ENCODE measurements at places on chromosomes 3 and 15.

DNA sequence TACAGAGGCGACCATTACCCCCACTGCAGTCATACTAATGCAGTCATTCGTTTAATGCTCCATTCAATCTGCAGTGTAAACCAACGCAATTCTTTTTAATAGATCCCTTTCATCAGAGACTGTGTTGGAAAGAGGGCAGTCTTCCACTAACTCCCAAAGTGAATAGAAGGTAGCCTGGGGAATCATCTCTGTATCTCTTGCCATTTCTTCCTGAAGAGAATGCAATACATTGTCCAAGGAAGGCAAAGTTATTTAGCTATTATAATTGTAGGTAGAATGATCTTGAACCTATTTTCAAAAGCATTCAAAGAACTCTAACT, 1.3 kb upstream of the SLITRK3 start:
- DNase-seq = no peak

DNA sequence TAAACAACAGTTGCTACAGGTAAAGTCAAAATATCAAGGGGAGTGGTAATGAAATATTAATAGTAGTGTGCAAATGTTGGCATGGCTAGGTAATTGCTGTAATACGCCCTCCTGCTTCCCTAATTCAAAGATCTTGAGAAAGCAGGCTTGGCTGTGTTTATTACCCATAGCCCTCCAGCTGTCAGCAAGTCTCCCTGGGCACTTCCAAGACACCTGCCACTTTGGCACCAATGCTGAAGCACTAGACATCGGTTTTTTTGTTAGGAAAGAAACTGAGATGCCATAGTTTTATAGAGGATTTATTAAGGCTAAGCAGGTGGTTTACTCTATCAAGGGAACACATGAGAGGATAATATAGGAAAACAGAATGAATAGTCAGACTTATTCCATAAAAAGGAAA, 64.4 kb downstream of the P2RY1 start:
- DNase-seq = no peak

DNA sequence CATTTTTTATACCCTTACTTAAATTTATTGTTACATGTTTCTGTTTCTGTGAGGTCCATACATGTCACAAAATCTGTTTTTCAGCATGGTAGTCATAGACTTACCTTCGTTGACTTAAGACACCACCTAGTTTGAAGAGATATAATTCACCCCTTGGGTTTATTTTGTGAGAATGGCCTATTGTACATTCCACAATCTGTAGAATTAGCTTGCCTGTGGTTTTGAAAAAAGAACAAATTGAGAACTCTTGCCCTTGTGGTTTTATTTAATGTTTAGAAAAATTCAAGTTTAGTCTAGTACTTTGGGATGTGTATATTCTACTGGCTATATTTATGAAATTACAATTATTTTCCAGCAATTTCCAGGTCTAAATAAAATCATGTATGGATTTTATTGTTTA, 31.6 kb downstream of the FILIP1L start:
- no peak for DNase-seq

DNA sequence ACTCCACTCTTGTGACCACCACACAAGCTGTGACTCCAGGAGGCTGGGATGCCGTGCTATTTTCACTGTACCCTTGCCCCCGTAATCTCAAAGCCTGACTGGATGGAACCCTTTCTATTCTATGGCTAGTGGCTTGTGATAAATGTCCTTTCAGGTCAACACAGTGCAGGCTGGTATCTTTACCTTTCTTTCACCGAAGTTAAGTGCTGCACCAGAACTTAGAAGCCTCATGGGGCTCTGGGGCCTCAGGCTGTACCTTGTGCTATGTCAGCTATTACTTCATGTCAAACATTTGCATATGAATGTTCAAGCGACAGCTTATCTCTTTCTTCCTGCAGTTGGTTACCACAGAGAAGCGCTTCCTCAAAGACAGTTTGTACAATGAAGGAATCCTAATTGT, 66.8 kb downstream of the RPL39L start:
- DNase-seq = no peak

DNA sequence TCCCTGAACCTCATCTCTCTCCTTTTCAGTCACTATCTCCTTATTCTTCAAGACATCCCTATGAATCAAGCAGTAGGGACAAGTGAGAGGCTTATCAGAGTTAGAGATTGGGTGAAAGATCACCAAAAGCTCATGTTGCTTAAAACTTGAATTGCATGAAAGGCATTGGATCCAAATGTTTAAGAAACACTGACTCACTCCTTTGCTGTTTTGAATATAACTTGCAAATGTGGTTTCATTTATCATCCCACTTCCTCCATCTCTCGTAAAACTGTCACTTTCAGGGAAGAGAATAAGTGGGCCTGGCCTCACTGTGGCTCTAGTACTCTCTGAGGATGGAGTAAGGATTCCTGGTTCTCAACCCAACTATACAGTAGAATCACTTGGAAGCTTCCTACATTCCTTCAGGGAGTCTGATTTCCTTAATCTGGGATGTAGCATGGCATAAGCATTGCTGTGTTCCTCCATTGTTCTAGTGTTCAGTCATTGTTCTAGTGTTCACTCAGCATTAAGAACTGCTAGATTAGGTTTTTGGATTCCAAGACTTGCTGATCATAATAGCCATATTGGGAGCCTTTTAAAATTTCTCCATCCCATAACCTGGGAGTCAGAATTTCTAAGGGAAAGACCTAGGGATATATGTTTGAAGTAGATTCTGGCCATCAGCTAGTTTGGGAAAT, 171.8 kb downstream of the TMEM108 start:
- DNase-seq = no peak

GRCh38 chr3:122984650-122985049, 42.9 kb downstream of the SEMA5B start:
- DNase-seq = no peak

- no peak for DNase-seq
Observed at GRCh38 chr15:37902126-37902525, 32.3 kb upstream of the TMCO5A start.

- peak; percentile 17 for DNase-seq
Observed at GRCh38 chr15:61421938-61422337, 192.8 kb upstream of the RORA start.

GRCh38 chr15:57554812-57555179, 36.9 kb upstream of the MYZAP start:
- no peak for DNase-seq

- DNase-seq = no peak
Observed at GRCh38 chr3:12935861-12936830, 94.8 kb upstream of the RPL32 start.

DNA sequence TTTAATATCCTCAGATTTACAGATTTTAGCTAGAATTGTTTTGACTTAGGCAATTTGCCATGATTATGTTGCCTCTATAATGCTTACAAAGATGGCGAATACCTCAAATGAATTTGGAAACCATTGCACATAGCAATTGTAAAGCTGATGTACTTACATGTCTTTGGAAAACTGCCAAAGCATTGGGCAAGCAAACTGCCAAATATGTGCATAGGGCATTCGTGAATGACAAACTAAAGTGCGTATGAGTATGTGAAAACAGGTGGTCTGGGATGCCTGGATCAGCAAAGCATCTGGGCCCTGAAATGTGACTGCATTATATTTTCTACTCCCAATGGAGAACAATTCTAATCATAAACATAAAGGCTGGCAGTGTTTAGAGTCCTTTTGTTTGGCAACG, 445.3 kb upstream of the ROBO1 start:
- DNase-seq = peak; percentile 40

DNA sequence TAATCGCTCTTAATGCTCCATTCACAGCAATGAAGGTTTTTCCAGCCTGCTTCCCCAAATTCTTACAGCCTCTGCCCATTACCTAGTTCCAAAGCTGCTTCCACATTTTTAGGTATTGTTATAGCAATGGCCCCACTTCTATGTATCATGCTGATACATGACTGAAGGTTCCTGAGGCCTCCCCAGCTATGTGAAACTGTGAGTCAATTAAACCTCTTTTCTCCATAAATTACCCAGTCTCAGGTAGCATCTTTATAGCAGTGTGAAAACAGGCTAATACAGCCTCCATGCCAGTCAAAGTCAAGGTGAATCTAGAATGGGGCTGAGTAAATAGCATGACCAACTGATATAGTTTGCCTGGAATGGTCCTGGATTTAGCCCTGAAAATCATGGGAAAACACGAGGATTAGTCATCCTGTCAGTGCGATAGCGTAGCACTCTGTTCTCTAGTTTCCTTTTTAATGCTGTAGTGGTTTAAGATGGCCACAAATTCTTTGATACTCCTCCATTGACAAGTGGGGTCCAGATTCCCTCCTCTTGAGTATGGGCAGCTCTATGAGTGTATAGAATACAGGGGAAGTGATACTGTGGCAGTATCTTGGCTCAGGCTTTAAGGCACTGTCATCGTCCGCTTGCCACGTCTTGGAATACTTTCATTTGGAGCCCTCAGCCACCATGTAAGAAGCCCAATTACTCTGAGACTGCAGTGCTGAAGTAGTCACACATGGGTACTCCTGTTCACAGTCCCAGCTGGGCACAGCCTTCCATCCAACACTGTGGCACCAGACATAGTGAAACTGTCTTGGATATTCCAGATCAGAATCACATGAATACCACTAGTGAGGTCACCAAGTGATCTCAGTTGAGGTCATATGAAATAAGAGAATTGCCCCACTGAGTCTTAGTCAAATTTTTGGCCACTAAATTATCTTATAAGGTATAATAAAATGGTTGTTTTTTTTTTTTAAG, 94.0 kb upstream of the PLCL2 start:
- DNase-seq = no peak

- peak; percentile 25 for DNase-seq
Observed at GRCh38 chr3:69504232-69504631, 118.3 kb upstream of the FRMD4B start.

GRCh38 chr3:1824359-1824758, 274.3 kb upstream of the CNTN4 start:
- no peak for DNase-seq

DNA sequence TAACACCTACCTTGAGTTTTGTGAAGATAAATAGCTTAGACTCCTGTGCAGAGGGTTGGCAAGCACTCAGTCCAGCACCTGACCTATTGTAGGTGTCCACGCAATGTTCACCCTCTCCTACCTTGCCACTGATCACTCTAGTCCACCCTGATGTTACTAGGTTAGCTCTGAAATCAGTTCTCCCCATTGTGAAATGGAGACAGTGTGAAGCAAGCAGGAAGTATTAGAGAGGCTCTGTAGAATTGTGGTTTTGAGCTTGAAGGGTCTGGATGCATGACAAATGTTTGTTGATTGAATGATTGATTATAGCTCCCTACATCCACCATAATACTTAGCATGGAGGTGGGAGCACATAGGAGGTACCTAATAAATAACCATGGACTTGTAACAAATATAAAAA, 199.7 kb downstream of the RPLP1 start:
- no peak for DNase-seq

- no peak for DNase-seq
Observed at GRCh38 chr15:67510597-67511190, 10.2 kb upstream of the C15orf61 start.

DNA sequence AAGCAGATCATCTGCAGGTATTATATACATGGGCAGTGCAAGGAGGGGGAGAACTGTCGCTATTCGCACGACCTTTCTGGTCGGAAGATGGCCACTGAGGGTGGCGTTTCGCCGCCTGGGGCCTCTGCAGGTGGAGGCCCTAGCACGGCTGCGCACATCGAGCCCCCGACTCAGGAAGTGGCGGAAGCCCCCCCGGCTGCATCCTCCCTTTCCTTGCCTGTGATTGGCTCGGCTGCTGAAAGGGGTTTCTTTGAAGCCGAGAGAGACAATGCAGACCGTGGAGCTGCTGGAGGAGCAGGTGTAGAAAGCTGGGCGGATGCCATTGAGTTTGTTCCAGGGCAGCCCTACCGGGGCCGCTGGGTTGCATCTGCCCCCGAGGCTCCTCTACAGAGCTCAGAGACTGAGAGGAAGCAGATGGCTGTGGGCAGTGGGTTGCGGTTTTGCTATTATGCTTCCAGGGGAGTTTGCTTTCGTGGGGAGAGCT, 639 bp downstream of the MKRN3 start:
- no peak for DNase-seq

GRCh38 chr3:127426444-127427153, 138.8 kb upstream of the PRR20G start:
- no peak for DNase-seq

DNA sequence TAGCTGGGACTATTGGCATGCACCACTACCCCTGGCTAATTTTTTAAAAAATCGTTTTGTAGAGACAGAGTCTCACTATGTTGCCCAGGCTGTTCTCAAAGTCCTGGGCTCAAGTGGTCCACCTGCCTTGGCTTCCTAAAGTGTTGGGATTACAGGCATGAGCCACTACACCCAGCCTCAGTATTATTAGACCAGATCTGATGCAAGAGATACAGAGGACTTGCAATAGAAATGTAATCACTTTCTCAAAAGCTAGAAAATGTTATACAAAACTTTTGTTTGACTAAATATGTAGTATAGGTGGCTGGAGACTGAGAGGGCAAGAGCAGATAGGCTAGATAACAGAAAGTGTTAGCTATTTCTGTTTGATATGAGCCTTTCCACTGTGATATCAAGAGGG, 531.9 kb downstream of the SOX2 start:
- no peak for DNase-seq

GRCh38 chr3:121705541-121705940, 44.0 kb downstream of the GOLGB1 start:
- no peak for DNase-seq
